ENCODE measurements at places on chromosomes 16 and 17.

GRCh38 chr17:32502710-32503109, 15.9 kb downstream of the CDK5R1 start:
- ATAC-seq, result no peak

DNA sequence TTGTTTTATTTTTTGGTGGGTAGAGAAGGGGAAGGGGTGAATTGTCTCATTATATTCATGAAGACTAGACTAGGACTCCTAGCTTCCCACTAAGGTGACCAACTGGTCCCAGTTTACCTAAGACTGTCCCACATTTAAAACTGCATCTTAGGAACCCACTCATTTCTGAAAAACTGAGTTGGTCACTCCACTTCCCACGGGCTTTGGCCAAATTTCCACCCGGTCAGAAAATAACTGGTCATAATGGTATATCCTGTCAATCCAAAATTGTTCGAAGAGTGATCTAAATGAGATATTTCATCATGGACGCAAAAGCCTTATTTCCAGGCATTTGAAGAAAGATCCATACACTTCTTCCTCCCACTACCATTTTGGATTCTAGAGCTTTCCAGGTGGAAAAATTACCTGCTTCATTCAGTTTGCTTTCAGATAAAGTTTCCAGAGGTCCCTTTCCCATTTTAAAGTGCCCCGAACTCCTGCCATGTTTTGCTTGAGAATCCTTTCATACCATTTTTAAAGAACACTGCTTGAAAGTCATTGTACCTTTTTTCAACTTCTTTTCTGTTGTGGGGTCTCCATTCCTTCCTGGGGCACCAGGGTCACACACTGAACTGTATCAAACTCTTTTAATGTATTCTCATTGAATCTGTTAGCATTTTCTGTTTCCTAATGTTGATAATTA, 21.8 kb upstream of the ZFHX3 start:
- ATAC-seq, result no peak

DNA sequence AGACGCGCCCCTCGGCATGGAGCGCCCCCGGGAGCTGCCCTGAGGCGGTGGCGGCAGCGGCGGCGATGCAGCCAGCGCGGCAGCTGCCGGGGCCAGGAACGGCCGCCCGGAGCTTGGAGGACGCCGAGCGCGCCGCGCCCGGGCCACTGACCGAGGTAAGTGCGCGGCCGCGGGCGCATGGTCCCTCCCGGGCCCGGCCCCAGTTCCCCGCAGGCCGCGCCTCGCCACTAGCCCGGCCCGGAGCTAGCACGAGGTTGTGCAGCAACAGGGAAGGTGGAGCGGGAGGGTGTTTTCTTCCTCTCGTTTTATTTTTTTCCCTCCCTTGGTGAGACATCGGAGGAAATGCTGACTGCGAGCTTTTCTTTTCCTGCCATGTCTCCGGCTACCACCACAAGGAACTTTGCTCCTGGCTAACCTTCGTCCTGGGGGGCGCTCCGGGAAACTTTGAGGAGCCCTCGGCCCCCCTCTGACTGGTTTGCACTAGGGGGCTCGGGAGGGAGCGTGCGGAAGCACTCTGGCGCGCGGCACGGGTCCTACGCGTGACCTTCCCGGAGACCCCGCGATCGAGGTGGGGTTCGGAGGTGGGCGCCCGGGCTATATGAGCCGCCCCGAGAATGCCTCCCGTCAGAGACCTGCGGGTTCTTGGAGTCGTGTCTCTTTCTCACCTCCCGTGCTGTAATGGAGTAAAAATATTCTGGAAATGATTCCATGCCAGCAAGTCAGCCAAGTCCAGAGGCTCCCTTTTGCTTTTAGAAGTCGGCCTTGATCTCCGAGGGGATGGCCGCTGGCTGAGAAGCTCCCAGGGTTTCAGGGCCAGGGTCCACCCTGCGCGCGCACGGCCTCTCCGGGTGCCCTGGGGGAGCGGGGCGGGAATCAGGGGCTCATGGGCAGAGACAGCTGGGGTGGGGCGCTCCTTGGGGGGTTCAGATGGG, 868 bp downstream of the KCNJ12 start:
- peak; percentile 17 for ATAC-seq

GRCh38 chr16:74226338-74226954, 70.2 kb upstream of the PSMD7 start:
- no peak for ATAC-seq

DNA sequence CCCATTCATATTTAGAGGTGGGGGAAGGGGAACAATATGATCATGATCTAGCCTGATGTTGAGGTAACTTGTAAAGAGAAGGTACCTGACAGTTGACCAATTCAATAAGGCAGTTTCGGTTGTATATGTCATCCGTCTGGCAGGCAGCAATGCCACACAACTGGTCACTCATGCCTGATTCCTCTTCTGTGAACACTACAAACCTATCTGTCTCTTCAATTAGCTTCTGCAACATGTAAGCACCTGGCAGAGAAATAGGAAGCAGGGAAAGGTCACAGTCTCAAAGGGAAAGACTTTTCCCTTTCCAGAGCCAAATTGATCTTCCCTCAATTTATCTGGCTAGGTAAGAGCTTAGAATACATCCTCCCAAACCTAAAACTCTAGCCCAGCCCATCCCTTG, 10.2 kb upstream of the RSKR start:
- ATAC-seq, result no peak

DNA sequence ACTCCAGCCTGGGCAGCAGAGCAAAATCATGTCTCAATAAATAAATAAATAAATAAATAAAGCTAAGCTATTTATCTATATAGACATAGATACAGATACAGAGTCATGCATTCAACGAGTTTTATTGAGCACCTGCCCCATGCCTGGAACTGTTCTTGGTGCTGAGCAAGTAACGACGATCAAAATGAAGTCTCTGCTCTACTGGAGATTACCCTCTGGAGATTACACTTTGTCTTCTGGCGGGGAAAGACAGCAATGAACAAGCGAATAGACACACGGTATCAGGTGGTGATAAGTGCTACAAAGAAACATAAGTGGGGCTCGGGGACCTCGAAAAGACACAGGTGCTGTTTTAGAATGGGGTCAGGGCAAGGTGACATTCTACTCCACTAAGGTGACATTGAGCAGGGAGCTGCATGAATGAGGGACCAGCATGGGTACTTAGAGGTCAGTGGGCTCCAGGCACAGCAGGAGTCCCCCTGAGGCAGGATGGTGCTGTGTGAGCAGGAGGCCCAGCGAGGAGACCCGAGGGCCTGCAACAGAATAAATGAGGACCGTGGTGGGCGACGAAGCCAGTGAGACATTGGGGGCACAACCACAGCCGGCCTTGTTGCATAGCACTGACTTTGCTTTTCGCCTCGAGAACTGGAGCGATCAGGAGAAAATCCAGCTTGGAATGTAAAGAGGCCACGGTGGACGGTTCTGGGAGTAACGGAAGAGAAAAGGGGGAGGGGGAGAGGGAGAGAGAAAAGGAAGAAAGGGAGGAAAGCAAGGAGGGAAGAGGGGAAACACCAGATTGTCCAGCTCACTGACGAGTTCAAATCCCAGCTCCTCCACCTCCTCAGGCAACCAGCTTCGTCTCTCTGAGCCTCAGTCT, 42.4 kb upstream of the MEAK7 start:
- ATAC-seq, result no peak

- peak; percentile 75 for ATAC-seq
Measured at GRCh38 chr17:8288336-8289102, at the start of gene RANGRF. Gene RANGRF (plus strand): TSS chr17:8288670. CDS start chr17:8288789, 119 bp downstream.

- ATAC-seq, result no peak
Measured at GRCh38 chr16:24027466-24027865, 191.7 kb downstream of the PRKCB start.

DNA sequence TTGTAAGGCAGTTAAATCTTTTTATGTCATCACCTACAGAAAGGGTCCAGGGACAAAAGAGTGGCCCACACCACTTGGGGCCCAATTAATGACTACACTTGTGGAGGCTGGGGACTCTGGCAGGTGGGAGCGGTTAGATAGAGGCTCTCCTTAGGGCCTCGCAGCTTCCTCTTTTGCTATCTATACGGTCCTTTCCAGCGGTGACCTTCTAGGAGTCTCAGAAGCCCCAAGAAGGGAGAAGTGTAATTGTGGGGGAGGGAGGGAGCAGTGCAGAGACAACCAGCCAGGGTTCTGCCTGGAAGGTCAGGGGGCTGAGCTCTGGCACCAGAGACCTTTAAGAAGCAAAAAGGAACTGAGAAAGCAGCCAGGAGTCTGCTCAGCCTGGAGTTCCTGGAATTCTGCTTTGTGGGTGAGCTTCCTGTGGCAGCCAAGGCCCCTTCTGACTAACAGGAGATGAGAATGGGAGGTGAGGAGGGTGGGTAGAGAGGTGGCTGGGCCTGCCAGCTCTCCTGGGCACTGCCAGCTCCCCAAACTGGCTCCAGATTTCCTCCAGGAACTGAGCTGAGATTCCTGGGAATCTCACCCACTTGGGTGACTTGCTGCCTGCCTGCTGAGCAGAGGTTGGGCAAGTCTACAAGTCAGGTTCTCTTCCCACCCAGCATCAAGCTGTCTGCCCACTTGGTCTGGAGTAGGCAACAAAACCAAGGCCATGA, 16.3 kb upstream of the MAP3K14 start:
- ATAC-seq, result peak; percentile 9

DNA sequence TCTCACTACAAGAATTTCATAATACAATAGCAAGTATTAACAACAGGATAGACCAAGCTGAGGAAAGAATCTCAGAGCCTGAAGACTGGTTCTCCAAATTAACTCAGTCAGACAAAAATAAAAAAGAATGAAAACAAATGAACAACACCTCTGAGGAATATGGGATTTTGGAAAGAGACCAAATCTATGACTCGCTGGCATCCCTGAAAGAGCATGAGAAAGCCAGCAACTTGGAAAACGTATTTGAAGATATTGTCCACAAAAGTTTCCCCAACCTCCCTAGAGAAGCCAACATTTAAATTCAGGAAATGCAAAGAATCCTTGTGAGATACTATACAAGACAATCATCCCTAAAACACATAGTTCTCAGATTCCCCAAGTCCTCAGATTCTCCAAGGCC, 20.9 kb downstream of the NLRP1 start:
- no peak for ATAC-seq

GRCh38 chr16:24670623-24671454, 58.6 kb upstream of the TNRC6A start:
- no peak for ATAC-seq

DNA sequence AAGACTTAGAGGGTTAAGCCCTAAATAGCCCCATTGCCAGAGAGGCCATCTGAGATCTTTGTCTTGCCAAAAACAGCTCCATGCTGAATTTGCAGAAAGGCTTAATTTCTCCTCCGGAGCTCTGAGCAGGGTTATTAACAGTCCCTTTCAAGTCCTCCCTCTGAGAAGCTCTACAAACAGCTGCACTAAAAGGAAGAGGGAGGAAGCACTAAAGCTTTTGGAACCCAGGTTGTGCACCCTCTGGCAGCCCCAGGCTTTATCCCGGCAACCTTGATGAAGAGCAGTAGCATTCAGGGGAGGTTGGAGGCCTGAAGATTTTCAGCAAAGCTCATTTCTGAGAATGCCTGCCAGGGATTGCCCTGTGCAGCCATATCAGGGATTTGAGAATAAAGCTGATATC, 554.7 kb downstream of the RBFOX1 start:
- ATAC-seq, result no peak

DNA sequence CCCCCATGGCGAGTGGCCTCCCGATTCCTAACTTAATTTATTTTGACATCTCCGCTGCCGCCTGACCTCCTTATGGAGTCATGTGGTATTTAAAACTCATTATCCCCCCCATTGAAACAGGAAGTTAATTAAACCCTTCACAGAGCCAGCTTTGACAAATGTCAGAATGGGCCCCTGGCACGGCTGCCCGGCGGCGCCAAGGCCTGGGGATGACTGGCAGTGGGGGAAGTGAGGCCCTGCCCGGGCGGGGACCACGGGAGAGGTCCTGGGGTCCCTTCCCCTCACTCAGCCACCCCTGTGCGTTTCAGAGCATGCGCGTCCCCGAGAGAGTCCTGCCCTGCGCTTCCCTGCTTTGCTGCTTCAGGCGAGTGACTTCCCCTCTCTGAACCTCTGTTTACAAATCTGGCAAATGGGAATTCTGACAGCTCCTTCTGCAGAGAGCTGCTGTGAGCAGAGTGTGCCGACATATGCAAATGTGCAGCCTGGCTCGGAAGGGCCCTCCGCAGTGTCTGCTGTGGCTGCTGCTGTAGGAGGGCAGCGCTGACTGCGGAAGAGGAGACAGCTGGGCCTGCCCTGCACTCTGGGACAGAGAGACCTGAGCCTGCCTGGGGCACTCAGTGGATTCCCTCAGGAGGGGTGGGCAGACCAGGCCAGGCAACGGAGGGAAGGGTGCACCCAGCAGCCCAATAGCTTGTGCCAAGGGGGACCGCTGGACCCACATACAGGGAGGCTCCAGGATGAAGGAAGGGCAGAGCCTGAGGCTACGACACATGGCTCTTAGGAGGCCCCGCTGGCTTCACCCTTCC, 4.4 kb upstream of the ZFPM1 start:
- ATAC-seq, result no peak

DNA sequence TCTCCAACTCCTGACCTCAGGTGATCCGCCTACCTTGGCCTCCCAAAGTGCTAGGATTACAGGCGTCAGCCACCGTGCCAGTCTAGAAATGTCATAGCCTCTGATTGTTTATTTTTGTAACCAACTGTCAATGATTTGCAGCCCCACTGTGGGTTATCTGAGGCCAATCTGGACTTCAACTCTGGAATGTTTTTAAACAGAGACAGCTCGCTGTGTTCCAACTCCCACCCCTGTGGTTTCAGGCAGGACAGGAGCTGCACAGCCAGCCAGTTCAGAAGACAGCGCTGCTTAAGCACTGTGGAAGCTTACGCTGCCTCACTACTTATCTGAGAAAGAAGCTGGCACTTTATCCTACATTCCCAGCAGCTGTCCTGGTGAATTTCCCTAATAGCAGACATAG, 19.5 kb downstream of the MRM3 start:
- ATAC-seq, result no peak

DNA sequence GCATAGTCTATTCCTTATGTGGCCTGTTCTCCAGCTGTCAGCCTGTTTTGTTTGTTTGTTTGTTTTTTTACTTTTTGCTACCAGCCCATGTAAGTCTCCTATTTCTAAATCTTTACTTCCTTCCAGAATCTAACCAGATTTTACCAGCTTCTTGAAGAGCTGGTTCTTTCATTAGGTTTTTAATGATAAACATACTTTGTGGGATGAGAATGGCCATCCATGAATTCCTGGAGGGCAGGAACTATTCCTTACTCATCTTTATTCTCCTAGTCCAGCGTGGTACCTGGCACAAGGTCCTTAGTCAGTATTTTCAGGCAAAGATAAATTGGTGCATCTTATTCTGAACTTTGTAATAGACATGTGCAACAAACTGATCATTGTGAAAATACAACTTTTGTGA, 17.3 kb downstream of the RSPRY1 start:
- ATAC-seq, result no peak

- ATAC-seq, result no peak
Measured at GRCh38 chr17:319266-319665, 33.3 kb downstream of the RPH3AL start.
